ENCODE measurements at places on chromosomes 1 and 21. TPM values are rescaled to one million over a fixed set of nuclear protein-coding genes. Genes with fewer than 3 reads are reported as not detected.
A peak's percentile ranks its signal among the peaks of the same experiment; 100 is the strongest.

- no peaks in the 10 kb centered on the region for H3K4me1 ChIP-seq
- H3K4me3 ChIP-seq: no peak overlapping the region
- no peaks in the 10 kb centered on the region for H3K27me3 ChIP-seq
- H3K36me3 ChIP-seq: no peaks in the 10 kb centered on the region
- no peak for DNase-seq
Observed at GRCh38 chr1:247273013-247273412, 17.1 kb downstream of the VN1R5 start.

GRCh38 chr21:42309753-42310213 lies 5.4 kb downstream of the TFF3 start:
- peak; percentile 76 for DNase-seq
- H3K27me3 ChIP-seq: peaks cover 13% of the 10 kb centered on the region
- no peaks in the 10 kb centered on the region for H3K36me3 ChIP-seq

A3GALT2 gene
- not detected for total RNA-seq

SETD4 gene
- 19.4 TPM for total RNA-seq

- H3K36me3 ChIP-seq: no peaks in the 10 kb centered on the region
- DNase-seq: no peak
- no peak overlapping the region for H3K27ac ChIP-seq
- H3K4me3 ChIP-seq: no peak overlapping the region
Observed at GRCh38 chr21:30249936-30250335, 32.8 kb downstream of the KRTAP24-1 start.

DNM3 gene
- 12.4 TPM for total RNA-seq

WARS2 gene
- total RNA-seq: 8.9 TPM

TAS1R1 gene
- total RNA-seq: 0.27 TPM

GRCh38 chr1:34057347-34058130 lies 107.5 kb downstream of the CSMD2 start:
- H3K27ac ChIP-seq: no peak overlapping the region
- no peaks in the 10 kb centered on the region for H3K4me1 ChIP-seq
- H3K27me3 ChIP-seq: peaks cover 9% of the 10 kb centered on the region
- H3K36me3 ChIP-seq: no peaks in the 10 kb centered on the region

HPDL gene
- total RNA-seq: not detected

- peaks cover 9% of the 10 kb centered on the region for H3K27me3 ChIP-seq
- peaks cover 27% of the 10 kb centered on the region for H3K4me1 ChIP-seq
- DNase-seq: no peak
- no peak overlapping the region for H3K27ac ChIP-seq
- H3K36me3 ChIP-seq: no peaks in the 10 kb centered on the region
Observed at GRCh38 chr1:9628541-9629444, 22.7 kb upstream of the PIK3CD start.

ANGPTL3 gene
- total RNA-seq: not detected

MFSD2A gene
- 110 TPM for total RNA-seq

COL6A1 gene
- 148 TPM for total RNA-seq

GRCh38 chr1:65952696-65953095 lies 160.0 kb downstream of the PDE4B start:
- no peak overlapping the region for H3K4me3 ChIP-seq
- H3K27ac ChIP-seq: no peak overlapping the region
- no peaks in the 10 kb centered on the region for H3K27me3 ChIP-seq

CRP gene
- not detected for total RNA-seq

DNA sequence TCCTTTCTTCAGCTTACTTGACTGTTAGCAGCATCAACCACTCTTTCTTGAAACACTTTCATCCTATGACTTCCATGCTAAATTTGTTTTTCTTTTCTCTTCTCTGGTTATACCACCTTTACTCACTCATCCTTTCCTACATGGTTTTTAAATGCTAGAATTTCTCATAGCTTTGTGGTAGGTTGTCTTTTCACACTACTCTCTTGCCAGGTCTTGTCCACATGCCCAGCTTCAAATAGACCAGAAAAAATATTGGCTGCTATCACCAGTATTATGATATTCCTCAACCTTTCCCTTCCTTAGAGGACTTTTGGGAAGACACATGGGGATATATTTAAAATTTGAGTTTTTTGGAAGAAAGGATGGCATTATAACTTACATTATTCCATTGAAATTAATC lies 48.8 kb downstream of the PPP1R12B start:
- no peak for DNase-seq
- no peaks in the 10 kb centered on the region for H3K27me3 ChIP-seq
- H3K4me1 ChIP-seq: no peaks in the 10 kb centered on the region
- H3K27ac ChIP-seq: no peak overlapping the region
- no peak overlapping the region for H3K4me3 ChIP-seq
- H3K36me3 ChIP-seq: no peaks in the 10 kb centered on the region

HAO2 gene
- not detected for total RNA-seq

DNA sequence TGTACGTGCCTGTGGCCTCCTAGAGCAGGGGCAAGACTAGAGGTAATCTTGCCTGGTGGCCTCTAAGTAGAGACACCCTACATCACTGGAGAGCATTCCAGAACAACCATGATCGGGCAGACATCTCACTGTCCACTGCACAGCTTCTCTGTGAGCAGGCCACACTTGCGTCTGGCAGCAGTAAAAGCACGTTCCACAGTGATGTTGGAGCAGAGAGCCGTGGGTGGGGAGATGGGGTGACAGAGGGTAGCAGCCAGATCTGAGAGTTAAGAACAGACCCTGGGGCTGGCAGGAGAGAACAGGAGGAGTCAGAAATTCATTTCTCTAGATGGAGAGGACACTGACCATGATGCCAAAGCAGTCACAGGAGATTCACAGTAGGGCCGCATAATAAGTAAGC lies 293.0 kb downstream of the HHAT start:
- H3K4me1 ChIP-seq: no peaks in the 10 kb centered on the region
- no peak for DNase-seq
- H3K27ac ChIP-seq: no peak overlapping the region
- H3K27me3 ChIP-seq: no peaks in the 10 kb centered on the region
